ENCODE measurements at places on chromosomes 7 and 10. TPM values are rescaled to one million over a fixed set of nuclear protein-coding genes. Genes with fewer than 3 reads are reported as not detected.

DNA sequence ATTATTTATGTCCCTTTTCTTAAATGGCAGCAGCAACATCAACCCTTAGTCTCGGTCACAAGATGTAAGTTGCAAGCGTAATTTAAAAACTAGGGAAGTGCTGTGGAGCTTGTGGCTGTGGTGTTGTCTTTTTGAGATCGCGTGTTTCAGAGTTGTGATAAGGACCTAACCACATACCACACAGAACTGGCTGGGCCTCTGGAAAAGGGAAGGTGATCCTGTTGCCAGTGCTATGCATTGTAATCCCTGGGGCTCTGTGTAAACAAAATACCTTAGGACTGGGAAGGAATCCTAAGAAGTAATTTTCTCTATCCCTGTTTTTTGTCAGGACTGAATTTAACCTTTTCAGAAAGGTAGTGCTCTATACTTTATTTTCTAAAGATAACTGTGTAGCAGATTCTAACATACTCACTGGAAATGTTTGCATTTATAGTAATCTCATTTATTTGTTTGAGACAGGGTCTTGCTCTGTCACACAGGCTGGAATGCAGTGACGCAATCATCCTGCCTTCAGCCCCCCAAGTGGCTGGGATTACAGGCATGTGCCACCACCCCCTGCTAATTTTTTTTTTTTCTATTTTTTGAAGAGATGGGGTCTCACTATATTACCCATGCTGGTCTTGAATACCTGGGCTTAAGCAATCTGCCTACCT is 60.4 kb downstream of the INPP5F start:
- no peak for DNase-seq

GIGYF1 gene
- total RNA-seq, result 23.5 TPM

GRCh38 chr7:80414331-80414730 is 97.5 kb downstream of the GNAT3 start:
- DNase-seq, result no peak

GRCh38 chr7:121546632-121547543 is 150.8 kb upstream of the FAM3C start:
- no peak for DNase-seq

- no peak for DNase-seq
Observed at GRCh38 chr10:7159928-7160327, 250.9 kb downstream of the SFMBT2 start.

HMX2 gene
- total RNA-seq, result not detected

DNA sequence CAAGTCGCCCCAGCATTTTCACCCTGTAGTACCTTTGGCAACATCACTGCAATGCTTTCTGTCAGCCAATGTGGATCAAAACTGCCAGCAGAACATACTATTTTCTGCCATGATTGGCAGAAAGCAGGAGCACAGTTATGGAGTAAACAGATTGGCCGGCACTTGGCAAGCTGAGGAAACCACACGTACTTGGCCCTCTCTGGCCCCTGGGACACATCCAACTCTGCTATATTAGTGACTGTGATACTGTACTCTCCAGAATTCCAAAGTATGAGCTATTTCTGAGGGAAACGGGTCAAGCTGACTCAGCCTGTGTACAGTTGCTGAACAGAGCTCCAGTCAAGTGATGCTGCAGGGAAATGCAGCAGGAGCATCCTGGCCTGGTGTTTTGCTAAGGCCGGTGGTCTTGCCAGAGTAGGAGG is 39.8 kb upstream of the LANCL2 start:
- DNase-seq, result peak; percentile 76

- no peak for DNase-seq
Observed at GRCh38 chr10:120184547-120185337, 272.3 kb upstream of the PLPP4 start.

- DNase-seq, result no peak
Observed at GRCh38 chr10:35927341-35927740, 285.2 kb upstream of the FZD8 start.

DNA sequence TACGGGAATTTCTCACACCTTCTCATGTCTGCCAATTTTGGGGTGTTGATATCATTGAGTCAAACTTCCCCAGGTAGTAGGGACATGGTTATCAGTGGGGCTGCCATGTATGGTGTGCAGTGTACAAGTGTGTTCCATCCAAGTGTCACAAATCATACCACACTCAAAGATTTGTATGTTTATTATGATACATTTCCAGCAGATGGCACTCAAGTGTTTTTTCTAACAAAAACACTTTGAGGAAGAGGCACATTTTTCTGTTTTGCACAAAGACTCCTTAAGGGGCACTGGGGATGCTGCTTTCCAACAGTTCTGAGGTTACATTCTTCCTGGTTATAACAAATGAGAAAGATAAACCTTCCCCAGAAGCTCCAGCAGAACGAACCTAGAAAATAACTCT is 414.5 kb downstream of the REEP3 start:
- DNase-seq, result no peak

DNA sequence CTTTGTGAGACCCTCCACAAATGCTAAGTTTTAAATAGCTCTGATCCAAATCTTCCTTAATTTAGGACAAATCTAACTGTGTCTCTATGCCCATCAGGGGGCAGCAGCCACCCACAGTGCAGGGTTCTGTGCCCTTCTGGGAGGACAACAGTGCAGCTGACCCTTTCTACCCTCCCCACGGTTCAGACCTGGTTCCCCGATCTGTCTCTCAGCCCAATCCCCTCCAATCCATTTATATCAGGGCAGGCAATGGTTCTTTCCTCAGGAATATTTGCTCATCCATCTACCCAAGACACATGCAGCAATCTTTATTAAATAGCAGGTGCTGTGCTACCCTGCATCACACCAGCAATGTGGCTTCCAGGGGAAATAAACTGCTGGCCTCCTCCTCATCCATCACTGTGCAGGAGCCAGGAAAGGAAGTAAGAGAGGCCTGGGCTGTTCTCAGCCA is 4.0 kb upstream of the RBM28 start:
- DNase-seq, result peak; percentile 71

DNA sequence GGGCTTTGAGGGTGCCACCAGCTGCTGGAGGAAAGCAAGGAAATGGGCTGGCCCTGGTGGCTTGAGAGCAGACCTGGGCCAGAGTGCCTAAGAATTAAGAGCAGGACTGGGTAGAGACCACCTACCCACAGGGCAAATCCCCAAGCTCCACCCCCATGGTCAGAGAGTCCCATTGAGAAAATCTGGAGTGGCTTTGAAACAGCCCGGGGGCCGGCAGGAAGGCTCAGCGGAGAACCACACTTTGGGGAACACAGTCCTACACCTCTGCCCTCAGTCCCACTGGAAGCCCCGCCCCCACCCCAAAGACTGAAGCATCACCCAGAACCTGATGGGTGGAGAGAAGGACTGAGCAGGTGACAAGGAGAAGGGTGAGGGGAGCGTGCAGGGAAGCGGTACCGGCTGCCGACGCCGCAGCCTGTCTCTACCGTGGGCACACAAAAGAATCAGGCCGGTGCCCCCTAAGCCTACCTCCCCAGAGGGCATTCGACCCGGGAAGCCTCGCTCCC is 3.6 kb downstream of the SMARCD3 start:
- DNase-seq, result no peak

GSDME gene
- 3.5 TPM for total RNA-seq

KIN gene
- total RNA-seq, result 6.9 TPM

Measured in Right ventricle myocardium superior (tissue), 1 donor.